NCI-H2029 treated with DMSO at 0.1 percent for 48 hours (cell line): ENCODE measurements at places on chromosomes 2 and 18.
A peak's percentile ranks its signal among the peaks of the same experiment; 100 is the strongest.

- DNase-seq, result no peak
Measured at GRCh38 chr2:10923008-10923375, 11.3 kb downstream of the KCNF1 start.

DNA sequence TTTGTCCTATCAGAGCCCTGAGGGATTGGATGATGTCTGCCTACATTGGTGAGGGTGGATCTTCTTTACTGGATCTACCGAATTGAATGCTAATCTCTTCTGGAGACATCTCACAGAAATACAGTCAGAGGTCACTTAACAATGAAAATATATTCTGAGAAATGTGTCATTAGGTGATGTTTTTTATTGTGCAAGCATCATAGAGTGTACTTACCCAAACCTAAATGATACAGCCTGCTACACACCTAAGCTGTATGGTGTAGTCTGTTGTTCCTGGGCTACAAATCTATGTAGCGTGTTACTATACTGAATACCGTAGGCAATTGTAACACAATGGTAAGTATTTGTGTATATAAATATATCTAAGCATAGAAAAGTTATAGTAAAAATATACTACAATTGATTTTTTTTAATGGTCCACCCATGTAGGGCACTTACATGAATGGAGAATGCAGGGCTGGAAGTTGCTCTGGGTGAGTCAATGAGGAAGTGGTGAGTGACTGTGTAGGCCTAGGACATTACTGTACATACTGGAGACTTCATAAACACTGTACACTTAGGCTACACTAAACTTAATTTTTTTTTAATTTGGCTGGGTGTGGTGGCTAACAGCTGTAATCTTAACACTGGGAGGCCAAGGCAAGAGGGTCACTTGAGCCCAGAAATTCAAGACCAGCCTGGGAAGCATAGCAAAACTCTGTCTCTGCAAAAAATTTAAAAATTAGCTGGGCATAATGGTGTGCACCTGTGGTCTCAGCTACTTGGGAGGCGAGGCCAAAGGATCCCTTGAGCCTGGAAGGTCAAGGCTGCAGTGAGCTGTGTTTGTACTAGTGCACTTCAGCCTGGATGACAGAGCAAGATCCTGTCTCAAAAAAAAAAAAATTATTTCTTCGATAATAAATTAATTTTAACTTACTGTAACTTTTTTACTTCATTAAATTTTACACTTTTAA lies 226.3 kb upstream of the UBE2E3 start:
- DNase-seq, result no peak

DNA sequence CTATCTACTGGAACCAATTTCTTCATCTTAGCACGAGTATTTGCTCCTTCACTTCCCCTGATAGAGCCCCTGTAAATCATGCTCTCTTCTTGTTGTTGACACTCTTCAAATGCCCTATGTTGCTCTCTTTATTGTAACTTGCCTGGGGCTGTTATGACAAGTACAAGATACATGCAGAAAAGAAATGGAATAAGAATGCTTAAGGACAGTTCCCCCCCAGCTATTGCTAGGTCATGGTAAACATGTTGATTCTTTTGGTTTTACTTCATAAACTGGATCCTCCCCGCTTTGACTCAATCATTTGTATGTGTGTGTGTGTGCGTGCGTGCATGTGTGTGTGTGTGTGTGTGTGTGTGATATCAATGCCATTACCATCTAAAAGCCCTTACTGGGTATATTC lies 368.5 kb upstream of the CNTNAP5 start:
- DNase-seq, result no peak

DNA sequence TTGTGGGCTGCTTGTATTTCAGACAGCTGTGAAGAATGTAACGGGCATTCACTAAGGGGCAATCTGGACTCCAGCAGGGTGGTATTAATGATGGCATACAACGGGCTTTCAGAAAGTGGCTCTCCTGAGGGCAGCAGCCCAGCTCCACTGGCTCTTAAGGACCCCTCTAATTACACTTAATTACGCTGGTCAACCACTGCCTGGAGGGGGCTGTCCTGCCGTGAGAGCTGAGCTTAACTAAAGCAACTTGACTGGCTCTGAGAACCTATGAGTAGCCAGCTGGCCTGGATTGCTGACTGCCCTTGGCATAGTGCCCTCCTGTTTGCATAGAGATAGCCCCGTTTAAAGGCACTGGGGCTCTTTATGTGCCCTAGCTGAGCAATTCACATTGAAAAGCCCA lies 3.8 kb downstream of the LIPG start:
- peak; percentile 34 for DNase-seq

- no peak for DNase-seq
Measured at GRCh38 chr2:239736358-239737143, 288.6 kb downstream of the NDUFA10 start.
